ENCODE measurements at places on chromosomes 13 and 19.
A peak's percentile ranks its signal among the peaks of the same experiment; 100 is the strongest.

DNA sequence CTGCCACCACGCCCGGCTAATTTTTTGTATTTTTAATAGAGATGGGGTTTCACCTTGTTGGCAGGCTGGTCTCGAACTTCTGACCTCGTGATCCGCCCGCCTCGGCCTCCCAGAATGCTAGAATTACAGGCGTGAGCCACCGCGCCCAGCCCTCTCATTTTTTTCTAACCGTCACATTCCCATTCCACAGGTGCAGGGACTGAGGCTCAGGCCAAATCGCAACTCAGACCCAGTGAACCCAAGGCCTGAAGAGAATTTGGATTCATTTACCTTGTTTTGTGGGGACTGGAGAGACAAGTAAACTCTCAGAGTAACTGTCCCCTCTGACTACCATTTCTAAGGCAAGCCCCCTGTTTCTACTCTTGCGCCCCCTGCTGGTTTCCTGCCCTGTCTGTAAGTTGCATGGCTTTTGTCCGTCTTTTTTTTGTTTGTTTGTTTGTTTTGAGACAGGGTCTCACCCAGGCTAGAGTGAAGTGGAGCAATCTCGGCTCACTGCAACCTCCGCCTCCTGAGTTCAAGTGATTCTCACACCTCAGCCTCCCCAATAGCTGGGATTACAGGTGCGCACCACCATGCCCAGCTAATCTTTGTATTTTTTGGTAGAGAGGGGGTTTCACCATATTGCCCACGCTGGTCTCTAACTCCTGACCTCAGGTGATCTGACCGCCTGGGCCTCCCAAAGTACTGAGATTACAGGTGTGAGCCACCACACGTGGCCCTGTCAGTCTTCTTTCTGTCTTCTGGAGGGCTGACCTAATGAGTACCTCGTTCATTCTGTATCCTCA lies 2.3 kb upstream of the STRN4 start:
- no peak overlapping the region for H3K4me3 ChIP-seq
- no peak for DNase-seq
- H3K27ac ChIP-seq, result no peak overlapping the region
- H3K27me3 ChIP-seq, result no peaks in the 10 kb centered on the region

- no peaks in the 10 kb centered on the region for H3K4me1 ChIP-seq
- DNase-seq, result no peak
- no peak overlapping the region for H3K27ac ChIP-seq
- H3K27me3 ChIP-seq, result no peaks in the 10 kb centered on the region
- no peaks in the 10 kb centered on the region for H3K36me3 ChIP-seq
These were observed 929.3 kb upstream of the SLITRK5 start for GRCh38 chr13:86741762-86742285.

DNA sequence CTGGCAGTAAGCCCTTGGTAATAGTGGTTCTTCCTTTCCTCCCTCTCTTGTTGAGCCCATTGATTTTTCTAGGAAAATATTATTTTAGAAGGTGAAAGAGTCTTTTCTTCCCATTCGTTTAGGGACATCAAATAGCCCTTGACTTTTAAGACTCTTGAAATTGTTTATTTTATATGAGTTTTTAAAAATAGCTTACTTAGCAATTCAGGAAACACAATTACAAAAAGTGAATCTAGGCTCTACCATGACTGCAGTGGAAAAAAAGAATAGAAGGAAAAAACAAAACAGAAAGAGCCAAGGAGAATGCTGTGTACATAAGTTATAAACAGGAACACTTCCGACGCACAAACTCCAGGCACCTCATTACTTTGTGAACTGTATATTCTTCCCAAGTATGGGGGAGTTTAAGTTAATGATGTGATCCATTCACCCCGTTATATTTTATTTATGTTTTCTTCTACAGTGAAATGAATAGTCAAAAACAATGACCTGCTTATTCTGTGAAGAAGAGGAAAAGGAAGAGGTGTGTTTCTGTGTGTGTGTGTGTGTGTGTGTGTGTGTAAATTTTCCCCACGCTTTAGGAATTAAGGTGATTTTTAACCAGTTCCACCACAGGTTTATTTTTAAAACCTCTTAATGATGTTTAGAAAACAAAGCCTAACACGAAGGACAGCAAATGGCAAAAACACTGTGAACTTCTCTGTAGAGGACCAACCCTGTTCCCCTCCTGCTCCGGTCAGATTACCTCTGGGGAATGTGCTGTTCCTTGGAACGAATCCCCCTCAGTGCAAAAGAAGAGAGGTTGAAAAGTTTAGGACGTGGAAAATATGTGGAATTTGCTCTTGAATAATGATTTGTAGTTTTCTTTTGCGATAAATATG lies 266.3 kb downstream of the KLF5 start:
- no peaks in the 10 kb centered on the region for H3K4me1 ChIP-seq
- no peak for DNase-seq
- H3K27me3 ChIP-seq, result no peaks in the 10 kb centered on the region

- no peaks in the 10 kb centered on the region for H3K27me3 ChIP-seq
- no peak overlapping the region for H3K4me3 ChIP-seq
- no peak overlapping the region for H3K27ac ChIP-seq
- H3K36me3 ChIP-seq, result no peaks in the 10 kb centered on the region
These were observed 110.4 kb upstream of the KL start for GRCh38 chr13:32905864-32906180.

- peaks cover 3% of the 10 kb centered on the region for H3K4me1 ChIP-seq
- no peaks in the 10 kb centered on the region for H3K27me3 ChIP-seq
- no peak for DNase-seq
- H3K27ac ChIP-seq, result no peak overlapping the region
- H3K36me3 ChIP-seq, result no peaks in the 10 kb centered on the region
- H3K4me3 ChIP-seq, result no peak overlapping the region
These were observed 5.8 kb upstream of the KBTBD7 start for GRCh38 chr13:41200126-41200525.

DNA sequence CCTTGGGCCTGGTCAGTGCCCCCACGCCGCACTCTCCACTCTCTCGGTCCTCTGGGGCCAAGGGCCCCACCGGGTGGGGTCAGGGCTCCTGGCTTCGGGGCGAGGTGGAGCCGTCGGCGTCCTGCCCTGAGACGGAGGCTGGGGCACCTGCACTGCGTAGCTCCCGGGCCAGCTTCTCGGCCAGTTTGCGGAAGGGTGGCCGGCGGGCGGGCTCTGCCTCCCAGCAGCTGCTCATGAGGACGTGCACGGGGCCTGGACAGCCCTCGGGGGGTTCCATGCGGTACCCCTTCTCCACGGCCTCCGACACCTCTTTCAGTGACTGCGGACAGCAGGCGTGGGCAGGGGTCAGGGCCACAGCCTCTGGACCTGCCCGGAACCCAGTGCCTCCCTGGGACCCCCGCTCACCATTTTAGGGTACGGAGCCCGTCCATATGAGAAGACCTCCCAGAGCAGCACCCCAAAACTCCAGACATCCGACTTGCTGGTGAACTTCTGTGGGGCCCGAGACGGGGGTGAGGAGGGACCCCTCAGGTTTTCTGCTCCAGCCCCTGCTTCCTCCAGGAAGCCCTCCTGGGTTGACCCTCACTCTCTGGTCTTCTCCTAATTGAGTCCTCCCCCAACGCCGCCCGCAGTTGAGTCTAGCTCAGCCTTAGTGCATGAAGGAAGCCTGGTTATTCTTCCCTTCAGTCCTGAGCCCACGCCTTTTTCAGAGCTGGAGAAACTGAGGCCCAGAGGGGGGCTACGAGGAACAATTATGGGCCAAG lies 6.3 kb upstream of the RAX2 start:
- H3K27me3 ChIP-seq, result no peaks in the 10 kb centered on the region
- DNase-seq, result no peak
- no peak overlapping the region for H3K27ac ChIP-seq
- H3K4me3 ChIP-seq, result no peak overlapping the region
- no peaks in the 10 kb centered on the region for H3K4me1 ChIP-seq
- H3K36me3 ChIP-seq, result no peaks in the 10 kb centered on the region

- H3K27ac ChIP-seq, result peak overlapping the region; percentile 44
- no peaks in the 10 kb centered on the region for H3K36me3 ChIP-seq
- no peaks in the 10 kb centered on the region for H3K27me3 ChIP-seq
- peak; percentile 38 for DNase-seq
- H3K4me1 ChIP-seq, result peaks cover 21% of the 10 kb centered on the region
These were observed 13.0 kb downstream of the RBM26 start for GRCh38 chr13:79392882-79393563.

- no peaks in the 10 kb centered on the region for H3K4me1 ChIP-seq
- no peaks in the 10 kb centered on the region for H3K27me3 ChIP-seq
- H3K27ac ChIP-seq, result no peak overlapping the region
- no peaks in the 10 kb centered on the region for H3K36me3 ChIP-seq
- no peak for DNase-seq
- H3K4me3 ChIP-seq, result no peak overlapping the region
These were observed 10.9 kb downstream of the POLR2E start for GRCh38 chr19:1084024-1084868.

- H3K36me3 ChIP-seq, result no peaks in the 10 kb centered on the region
- H3K27ac ChIP-seq, result no peak overlapping the region
- no peaks in the 10 kb centered on the region for H3K27me3 ChIP-seq
- no peak for DNase-seq
- no peak overlapping the region for H3K4me3 ChIP-seq
These were observed 171.4 kb downstream of the FOXO1 start for GRCh38 chr13:40494946-40495620.

DNA sequence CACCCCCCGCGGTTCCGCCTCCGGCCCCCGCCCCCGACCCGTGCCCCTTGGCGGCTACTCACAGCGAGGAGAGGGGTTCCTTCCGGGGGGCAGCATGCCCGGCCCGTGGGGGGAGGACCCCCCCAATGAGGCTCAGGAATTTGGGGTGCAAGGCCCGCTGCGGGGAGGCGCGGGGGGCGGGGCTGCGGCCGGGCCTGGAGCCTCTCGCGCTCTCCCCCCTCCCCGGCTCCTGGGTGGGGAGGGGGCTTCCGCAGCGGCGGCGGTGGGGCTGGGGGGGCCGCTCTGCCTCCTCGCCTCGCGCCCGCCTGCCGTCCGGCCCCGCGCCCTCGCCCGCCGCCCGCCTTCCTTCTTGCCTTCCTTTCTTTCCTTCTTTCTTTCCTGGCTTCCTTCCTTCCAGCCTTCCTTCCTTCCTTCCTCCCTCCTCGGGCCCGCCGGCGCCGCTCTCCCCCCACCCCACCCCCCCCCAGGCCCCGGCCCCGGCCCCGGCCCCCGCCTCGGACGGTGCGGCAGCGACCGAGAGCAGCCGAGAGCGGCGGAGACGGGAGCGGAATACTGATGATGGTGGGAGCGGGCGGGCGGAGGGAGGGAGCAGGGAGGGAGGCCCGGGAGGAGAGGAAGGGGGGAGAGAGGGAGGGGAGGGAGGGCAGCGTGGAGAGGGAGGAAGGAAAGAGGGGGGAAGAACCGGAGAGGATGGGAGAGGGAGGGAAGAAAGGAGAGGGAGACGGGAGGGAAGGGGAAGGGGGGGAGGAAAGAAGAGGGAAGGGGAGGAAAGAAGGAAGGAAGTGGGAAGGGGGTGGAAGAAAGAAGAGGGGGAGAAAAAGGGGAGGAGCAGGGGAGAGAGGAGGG lies at the start of gene LRRC4B:
LRRC4B (minus strand) TSS at position 554 of the 846 bp plus-strand sequence. CDS start 19,597 bp downstream, outside the sequence.
- DNase-seq, result no peak
- peak within 1 kb of the TSS; percentile 12 for H3K4me3 ChIP-seq
- H3K27ac ChIP-seq, result no peak within 1 kb of the TSS
- no peaks in the 10 kb centered on the region for H3K27me3 ChIP-seq
- no peaks in the 10 kb centered on the region for H3K36me3 ChIP-seq
- no peaks in the 10 kb centered on the region for H3K4me1 ChIP-seq

- no peak overlapping the region for H3K27ac ChIP-seq
- H3K4me3 ChIP-seq, result no peak overlapping the region
- no peak for DNase-seq
These were observed 34.9 kb downstream of the PAK4 start for GRCh38 chr19:39160523-39160861.

GRCh38 chr13:45194081-45194939 lies 6.5 kb downstream of the KCTD4 start:
- DNase-seq, result no peak
- H3K4me3 ChIP-seq, result no peak overlapping the region
- no peaks in the 10 kb centered on the region for H3K27me3 ChIP-seq

- DNase-seq, result no peak
- peak overlapping the region; percentile 93 for H3K27ac ChIP-seq
These were observed 403.1 kb downstream of the SPRY2 start for GRCh38 chr13:79937771-79938216.

DNA sequence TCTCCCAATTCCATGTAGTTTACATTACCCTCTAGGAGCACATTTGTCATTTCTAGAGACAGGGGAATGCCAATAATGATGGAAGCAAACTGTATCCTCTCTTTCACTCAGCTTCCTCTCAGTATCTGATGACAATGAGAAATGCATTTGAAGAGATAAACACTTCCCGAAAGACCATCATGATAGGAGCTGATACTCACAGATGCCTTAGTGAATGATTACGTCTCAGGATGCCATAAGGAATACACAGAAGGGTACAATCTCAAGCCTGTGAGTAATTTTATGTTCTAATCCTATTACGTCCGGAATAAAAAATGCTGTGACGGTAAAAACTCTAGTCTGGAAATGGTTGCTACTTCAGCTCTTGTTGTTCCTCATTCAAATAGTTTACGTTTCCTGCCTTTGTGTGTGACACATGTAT lies 663.8 kb upstream of the MIR17HG start:
- no peak overlapping the region for H3K4me3 ChIP-seq
- no peaks in the 10 kb centered on the region for H3K27me3 ChIP-seq
- H3K27ac ChIP-seq, result no peak overlapping the region
- DNase-seq, result no peak

DNA sequence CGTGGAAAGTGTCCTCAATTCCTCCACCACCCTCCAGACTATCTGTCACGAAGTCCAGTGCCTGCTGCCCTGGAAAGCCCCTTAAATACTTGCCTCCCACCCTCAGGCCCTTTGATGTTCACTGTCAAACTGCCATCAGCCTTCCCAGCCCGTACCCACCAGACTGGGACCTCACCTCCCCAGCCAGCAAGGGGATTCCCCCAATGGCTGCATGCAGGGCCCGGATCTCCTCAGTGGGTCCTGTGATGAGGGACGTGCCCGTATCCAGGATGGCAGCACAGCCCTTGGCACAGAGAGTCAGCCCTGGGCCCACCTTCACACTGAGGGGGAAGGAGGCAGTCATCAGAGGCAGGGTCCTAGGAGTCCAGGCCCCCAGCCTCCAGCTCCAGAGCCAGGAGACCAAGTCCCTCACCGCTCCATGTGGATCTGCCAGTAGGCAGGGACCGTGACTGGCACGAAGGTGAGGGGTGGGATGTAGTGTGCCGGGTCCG lies 6.1 kb downstream of the NAPSA start:
- H3K36me3 ChIP-seq, result no peaks in the 10 kb centered on the region
- H3K4me3 ChIP-seq, result no peak overlapping the region
- no peak overlapping the region for H3K27ac ChIP-seq
- no peaks in the 10 kb centered on the region for H3K4me1 ChIP-seq
- H3K27me3 ChIP-seq, result no peaks in the 10 kb centered on the region
- DNase-seq, result no peak

- no peaks in the 10 kb centered on the region for H3K27me3 ChIP-seq
- peaks cover 2% of the 10 kb centered on the region for H3K36me3 ChIP-seq
- H3K4me3 ChIP-seq, result no peak overlapping the region
These were observed 4.4 kb upstream of the CHAMP1 start for GRCh38 chr13:114309806-114310410.

- no peaks in the 10 kb centered on the region for H3K36me3 ChIP-seq
- H3K4me3 ChIP-seq, result no peak overlapping the region
- no peak overlapping the region for H3K27ac ChIP-seq
- DNase-seq, result no peak
These were observed 1193.5 kb downstream of the PCDH9 start for GRCh38 chr13:66036636-66037035.

GRCh38 chr13:106566641-106567473 lies 1.1 kb downstream of the ARGLU1 start:
- H3K36me3 ChIP-seq, result no peaks in the 10 kb centered on the region
- DNase-seq, result no peak
- peaks cover 36% of the 10 kb centered on the region for H3K4me1 ChIP-seq
- H3K27me3 ChIP-seq, result no peaks in the 10 kb centered on the region
- H3K4me3 ChIP-seq, result peak overlapping the region; percentile 84

All from Panc1 (cell line).